HCT116 (cell line): ENCODE measurements at places on chromosomes 1 and 21. TPM values are rescaled to one million over a fixed set of nuclear protein-coding genes. Genes with fewer than 3 reads are reported as not detected.

GLRX2 gene
- 30.6 TPM for total RNA-seq

TPTE gene
- total RNA-seq, result not detected

FOXD2 gene
- 1.9 TPM for total RNA-seq

SLC1A7 gene
- not detected for total RNA-seq

GRCh38 chr1:46128344-46128743 is 4.1 kb downstream of the PIK3R3 start:
- DNase-seq, result no peak

- DNase-seq, result no peak
Measured at GRCh38 chr1:31605908-31606427, 11.5 kb upstream of the HCRTR1 start.

DNA sequence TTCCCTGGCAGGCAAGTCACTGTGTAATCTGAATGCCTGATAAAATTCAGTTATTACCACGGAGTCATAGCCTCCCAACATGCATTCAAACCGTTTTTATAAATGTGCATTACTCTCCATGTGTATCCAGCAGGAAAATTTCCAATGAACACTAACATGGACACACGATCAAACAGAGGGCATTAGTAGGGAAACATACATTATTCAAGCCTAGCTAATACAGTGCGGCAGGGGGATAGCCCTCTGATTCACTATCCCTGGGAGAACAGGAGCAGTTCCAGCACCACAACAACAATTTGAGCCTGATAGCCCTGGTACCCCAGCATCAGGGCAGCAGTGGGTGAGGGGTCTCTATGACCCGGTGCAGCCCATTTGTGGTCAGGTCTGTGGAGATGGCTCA is 35.8 kb upstream of the HMGB4 start:
- no peak for DNase-seq

DNA sequence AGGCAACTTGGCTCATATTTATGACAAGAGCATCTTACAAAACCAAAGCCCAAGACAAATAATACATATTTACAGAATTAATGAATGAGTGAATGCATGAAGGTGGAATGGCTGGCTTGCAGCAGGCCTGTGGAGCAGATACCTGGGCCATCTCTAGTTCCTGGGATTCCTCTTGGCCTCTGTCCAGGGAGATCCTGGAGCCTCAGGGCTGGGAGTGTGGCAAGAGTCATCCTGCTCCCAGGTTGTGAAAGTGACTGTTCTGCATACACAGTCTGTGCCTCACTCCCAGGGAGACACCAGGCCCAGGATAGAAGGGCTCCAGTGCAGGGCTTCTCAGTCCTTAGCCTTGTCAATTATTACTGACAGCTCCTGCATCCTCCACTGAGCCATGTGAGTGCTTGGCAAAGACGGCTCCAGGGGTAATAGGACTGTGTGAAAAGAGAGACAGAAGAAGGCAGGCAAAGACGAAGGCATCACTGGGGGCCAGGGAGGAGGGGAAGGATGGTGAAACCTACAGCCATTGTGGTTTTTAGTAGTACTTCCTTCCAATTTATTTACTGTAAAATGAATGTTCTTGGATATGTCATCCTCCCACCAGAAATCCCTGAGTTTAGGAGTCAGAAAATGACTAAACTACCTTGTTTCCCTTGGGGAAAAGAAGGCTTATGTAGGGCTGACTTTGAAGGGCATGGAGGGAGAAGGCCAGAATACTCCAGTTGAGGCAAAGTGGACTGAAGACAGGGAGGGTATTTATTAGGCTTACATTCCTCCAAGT is 14.3 kb upstream of the KPRP start:
- no peak for DNase-seq

- DNase-seq, result peak; percentile 39
Measured at GRCh38 chr1:214506972-214507431, 44.4 kb downstream of the PTPN14 start.

DNA sequence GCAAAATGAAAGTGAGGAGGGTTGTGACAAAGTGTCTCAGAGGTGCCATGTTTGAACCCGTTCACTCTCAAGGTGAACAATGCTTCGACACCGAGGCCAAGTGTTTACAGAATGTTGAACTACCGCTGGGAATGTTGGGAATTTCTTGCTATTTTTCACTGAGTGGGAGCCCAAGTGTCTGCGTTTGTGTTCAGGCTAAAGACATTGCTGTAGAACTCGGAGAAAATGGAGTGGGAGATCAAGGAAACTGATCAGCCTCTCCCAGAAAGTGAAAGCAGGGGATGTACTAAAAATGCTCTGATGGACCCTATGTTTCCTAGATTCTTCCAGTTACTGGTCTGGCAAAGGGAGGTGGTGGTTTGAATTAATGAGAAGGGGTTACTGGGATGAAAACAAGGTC is 207.5 kb downstream of the BACH1 start:
- DNase-seq, result no peak

DNA sequence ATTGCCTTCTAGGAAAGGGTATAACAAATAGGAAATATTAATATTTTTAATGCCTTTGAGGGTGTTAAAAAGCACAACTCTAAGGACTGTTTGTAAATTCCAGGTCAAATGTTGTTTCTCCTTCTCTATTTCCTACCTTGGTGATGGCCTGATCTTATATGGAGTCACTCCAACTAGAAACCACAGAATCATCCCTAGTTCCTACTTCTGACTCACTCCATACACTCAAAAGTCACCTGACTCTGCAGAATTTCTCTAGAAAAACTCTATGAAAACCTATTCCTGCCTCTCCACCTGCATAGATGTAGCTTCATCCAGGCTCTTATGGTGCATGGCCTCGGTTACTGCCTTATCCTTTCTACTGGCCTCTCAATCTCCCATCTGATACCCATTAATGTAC is 14.5 kb downstream of the RGS4 start:
- DNase-seq, result no peak
